ENCODE measurements at places on chromosomes 4 and X.

GRCh38 chr4:121614101-121614500, 82.7 kb downstream of the ANXA5 start:
- no peak for DNase-seq

- DNase-seq, result no peak
Measured at GRCh38 chr4:66429276-66429675, 759.0 kb upstream of the EPHA5 start.

- no peak for DNase-seq
Measured at GRCh38 chr4:30754021-30754420, 33.9 kb downstream of the PCDH7 start.

DNA sequence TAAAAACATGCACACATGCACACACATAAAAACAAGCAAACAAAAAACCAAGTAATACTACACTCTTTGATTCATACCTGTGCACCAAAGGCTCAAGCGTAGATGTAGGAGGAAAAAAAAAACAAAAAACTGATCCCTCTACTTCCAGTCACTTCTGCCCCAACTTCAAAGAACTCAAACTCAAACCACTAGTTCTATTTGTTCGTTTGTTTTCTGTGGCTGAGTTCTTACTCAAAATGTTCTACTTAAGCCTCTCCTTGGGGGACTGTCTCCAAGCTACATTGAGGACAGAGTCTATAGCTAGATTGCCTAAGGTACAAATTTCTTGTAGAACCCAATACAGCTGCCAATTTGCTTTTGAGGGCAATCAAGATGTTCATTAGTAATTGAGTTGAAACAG, 171.0 kb upstream of the ATOH1 start:
- DNase-seq, result no peak

DNA sequence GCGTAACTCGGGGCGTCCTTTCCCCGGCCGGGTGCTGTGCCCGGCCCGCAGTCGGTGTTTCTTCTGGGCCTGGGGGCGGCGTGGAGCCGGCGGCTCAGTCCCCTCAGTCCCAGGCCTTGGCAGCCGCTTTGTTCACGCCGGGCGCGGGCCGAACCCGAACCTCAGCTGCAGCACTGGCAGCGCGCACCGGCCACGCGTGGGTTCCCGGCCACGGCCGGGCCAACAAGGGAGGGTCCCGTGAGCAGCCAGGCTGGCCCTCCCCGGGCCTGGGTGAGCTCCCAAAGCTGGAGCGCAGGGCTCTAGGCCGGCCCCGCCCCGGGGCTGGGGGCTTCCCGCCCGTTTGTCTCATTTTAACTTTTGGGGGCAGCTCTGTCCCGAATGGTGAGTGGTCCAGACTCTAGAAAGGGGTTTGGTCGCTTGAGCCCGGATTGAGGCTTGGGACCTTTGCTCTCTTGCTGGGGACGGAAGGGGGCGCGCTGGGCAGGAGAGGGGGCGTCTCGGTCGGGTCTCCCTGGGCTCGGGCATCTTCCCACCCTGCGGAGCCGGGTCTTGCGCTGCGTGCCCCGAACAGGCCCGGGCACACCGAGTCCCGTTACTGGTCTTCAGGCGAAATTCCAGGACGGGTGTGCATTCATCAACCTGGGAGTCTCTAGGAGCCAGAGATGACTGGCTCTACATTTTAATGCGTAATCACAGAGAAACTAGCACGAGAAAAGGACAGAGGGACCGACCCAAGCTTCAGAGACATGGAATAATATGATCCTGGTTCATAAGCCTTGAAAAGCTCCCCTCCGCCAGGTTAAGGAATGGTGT, 177.1 kb downstream of the CBR4 start:
- DNase-seq, result no peak

GRCh38 chr4:126701756-126702155, 931.0 kb upstream of the INTU start:
- DNase-seq, result no peak

- no peak for DNase-seq
Measured at GRCh38 chr4:5912614-5913019, 19.7 kb upstream of the CRMP1 start.

DNA sequence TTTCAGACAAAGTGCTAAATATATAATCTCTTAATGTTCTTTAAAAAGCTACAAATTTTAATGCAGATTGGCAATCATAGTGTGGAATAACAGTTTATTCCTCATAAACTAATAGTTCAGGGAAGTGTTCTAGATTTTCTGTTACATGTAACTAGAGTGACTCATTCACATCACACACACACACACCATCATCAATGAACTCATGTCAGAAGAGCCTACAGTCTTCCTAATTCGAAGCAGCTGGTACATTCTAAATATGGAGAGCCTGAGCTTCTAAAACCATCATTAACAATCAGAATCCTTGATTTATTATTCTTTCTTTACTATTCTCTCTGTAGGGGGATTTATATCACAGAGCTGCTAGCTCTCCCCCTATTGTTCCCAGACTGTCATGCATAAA, 49.6 kb downstream of the DKK2 start:
- no peak for DNase-seq

DNA sequence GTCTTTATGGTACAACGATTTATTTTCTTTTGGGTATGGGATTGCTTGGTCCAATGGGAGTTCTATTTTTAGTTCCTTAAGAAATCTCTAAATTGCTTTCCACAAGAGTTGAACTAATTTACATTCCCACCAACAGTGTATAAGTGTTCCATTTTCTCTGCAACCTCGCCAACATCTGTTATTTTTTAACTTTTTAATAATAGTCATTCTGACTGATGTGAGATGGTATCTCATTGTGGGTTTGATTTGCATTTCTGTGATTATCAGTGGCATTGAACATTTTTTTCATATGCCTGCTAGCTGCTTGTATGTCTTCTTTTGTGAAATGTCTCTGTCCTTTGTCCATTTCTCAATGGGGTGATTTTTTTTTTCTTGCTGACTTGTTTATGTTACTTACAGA, 42.8 kb downstream of the UCHL1 start:
- DNase-seq, result no peak

DNA sequence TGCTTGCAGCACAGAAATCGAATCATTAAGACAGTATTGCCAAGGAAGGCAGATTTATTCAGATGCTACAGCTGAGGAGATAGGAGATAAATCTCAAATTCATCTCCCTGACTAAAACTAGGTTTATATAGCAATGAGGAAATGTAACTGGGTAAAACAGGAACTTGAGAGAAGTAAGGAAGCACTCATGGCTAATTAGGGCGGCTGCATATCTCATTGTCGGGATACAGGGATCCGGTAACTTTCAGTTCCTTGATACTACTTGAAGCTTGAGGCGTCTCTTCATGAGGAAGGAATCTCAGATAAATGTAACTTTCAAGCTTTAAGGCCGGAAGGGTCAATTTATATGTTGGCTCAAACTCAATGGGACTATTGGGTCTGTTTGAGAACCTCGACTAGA, 129.2 kb upstream of the WDR1 start:
- DNase-seq, result no peak

DNA sequence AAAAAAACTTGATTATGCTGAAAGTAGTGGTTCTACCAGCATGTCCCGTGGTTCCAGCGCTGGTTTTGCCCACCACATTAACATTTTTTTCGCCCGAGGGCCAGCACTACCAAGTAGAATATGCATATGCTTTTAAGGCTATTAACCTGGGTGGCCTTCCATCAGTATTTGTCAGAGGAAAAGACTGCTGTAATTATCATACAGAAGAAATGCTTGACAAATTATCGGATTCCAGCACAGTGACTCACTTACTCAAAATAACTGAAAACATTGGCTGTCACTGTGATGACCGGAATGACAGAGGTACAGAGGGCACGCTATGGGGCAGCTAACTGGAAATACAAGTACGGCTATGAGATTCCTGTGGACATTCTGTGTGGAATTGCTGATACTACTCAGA, 34.6 kb downstream of the PRPS2 start:
- no peak for DNase-seq

- DNase-seq, result no peak
Measured at GRCh38 chrX:66021765-66022631, 17.9 kb downstream of the VSIG4 start.

DNA sequence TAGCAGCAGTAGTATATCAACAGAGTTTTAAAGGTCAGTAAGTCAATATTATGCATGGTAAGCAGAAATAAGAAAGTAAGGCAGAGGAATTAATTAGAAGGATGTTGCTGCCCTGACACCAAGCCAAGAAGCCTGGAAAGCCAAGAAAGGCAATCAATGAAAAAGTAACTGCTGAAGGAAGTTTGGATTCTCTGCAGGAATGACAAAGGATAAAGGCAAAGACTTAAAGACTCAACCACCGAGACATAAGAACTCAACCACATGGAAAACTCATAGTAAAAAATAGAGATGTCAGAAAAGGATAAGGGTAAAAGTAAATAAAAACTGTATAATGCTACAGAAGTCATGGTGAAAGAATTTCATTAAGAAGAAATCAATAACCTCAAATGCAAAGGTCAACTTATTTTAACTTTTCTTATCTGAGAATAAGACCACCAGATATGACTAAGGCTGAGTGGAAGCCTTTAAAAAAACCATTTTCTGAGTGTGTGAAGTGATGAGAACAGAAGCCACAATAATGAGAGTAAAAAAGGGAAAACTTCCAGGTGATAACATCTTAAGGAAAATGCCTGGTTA, 55.2 kb downstream of the NEK1 start:
- DNase-seq, result no peak

GRCh38 chr4:153138736-153139135, 65.5 kb upstream of the TRIM2 start:
- no peak for DNase-seq

GRCh38 chrX:115378471-115378870, 89.0 kb downstream of the LUZP4 start:
- no peak for DNase-seq

DNA sequence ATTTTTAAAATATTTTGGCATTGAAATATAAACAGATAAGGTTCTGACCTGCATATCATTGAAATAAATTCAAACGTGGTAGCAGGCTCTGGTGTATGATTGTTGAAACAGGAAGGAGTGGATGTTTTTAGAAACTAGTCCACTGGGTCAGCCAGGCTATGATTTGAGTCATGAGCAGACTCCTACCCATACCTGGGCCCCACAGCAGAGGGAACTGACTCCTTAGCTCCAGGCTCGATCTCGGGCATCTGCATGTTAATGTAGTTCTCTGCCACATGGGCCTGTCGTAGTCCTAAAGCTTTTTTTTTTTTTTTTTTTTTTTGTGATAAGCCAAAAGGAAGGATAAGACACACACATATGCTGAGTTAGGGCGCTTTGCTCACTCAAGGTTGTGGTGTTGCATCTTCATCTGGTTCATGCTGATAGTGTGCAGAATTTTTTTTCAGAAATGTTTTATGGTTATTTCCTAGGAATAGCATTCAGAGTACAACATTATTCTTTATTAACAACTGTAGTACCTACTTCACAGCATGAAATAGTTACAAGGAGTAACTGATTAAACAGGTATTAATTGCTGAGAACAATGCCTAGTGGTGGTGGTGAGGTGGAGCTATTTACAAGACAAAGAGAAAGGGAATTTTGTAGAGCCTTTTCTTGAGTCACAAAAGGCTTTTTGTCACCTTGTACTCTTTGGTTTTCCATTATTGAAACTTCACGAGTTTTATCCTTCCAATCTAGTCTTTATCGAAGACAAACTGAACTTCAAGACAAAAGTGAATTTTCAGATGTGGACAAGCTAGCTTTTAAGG, 27.3 kb downstream of the OFD1 start:
- no peak for DNase-seq

Data from activated effector memory CD4-positive, alpha-beta T cell treated with Interleukin-2 at 50 U/mL for 16 hours (primary cell).